ENCODE measurements at places on chromosomes 2 and 18.
A peak's percentile ranks its signal among the peaks of the same experiment; 100 is the strongest.

DNA sequence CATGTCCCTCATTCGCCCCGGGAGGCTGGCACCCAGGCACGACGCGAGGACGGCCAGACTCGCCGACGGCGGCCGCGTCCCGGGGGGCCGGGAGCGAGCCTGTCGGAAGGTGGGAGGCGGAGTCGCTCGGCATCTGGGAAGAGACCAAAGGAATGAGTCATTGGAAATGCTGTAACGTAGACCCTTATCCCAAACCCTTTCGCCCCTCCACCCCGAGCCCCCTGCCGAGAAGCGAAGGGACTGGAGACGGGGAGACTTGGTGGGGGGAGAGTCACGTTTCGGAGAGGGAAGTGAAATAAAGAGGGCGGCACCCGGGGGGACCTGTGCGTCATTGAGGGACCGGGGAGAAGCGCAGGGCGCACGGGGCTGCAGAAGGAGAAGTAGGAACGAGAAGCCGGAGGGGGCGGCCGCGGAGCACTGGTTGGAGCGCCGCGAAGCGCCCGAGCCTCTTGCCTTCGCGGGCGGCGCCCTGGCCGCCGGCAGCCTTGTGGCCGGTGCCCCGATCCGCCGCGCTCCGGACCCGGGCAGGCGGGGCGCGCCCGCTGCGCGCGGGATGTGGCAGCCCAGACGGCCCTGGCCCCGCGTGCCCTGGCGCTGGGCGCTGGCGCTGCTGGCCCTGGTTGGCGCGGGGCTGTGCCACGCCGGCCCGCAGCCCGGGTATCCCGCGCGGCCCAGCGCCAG, at the start of gene EMILIN2:
Gene EMILIN2, plus strand, starts transcription at position 371 of the 681 bp plus-strand sequence. Its CDS starts 183 bp downstream, at position 554.
- no peak for DNase-seq

- no peak for DNase-seq
Measured at GRCh38 chr18:8217051-8217564, 392.1 kb upstream of the RAB12 start.

- DNase-seq: peak; percentile 25
Measured at GRCh38 chr2:196066291-196067087, 2.1 kb downstream of the DNAH7 start.

- DNase-seq: no peak
Measured at GRCh38 chr2:34147780-34148179, 548.7 kb upstream of the FAM98A start.

GRCh38 chr2:120683081-120683480, 52.6 kb upstream of the GLI2 start:
- no peak for DNase-seq

- DNase-seq: no peak
Measured at GRCh38 chr2:86230961-86231360, 31.7 kb downstream of the MRPL35 start.

- peak; percentile 37 for DNase-seq
Measured at GRCh38 chr2:207836521-207837133, 66.9 kb upstream of the FZD5 start.

DNA sequence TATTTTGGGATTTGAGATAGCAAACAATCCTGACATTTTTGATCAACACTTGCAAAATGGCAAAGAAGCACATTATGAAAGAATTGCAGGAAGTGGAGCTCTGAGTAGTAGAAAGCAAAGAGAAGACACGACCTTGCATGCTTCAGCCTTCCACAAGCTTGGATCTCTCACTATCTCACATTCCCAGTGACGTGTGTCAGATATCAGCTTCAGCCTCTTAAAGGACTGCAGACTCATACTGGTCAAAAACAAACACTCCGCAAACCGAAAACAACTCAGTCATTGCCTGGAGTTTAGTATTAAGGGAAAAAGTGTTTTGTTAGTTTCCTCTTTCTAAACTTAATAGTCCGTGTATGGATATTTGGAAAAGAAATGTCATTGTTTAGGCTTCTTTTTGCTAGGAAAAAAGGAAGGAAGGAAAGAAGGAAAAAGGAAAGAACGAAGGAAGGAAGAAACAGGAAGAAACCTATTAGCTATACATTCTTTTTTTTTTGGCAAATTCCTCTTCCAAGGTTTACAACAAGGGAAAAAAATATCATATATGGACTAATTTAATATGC, 32.6 kb upstream of the SLC40A1 start:
- DNase-seq: peak; percentile 7

DNA sequence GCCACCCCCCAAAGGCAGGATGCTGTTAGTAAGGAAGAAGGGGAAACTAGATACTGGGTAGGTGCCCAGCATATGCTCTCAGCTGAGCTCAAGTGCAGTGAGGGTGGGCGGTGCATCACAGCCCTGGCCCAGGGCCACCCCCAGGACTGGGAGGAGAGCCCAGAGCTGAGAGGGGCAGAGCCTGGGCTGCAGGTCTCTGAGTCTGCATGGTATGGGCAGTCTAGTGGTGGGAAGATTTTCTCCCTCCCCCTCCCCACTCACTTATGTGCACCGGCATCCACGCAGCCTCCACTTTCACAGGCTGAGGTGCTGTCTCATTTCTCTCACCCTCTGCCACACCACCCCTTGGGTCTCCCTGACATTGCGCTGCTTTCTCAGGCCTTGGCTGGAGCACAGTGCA, 48.5 kb upstream of the CAB39 start:
- peak; percentile 48 for DNase-seq

DNA sequence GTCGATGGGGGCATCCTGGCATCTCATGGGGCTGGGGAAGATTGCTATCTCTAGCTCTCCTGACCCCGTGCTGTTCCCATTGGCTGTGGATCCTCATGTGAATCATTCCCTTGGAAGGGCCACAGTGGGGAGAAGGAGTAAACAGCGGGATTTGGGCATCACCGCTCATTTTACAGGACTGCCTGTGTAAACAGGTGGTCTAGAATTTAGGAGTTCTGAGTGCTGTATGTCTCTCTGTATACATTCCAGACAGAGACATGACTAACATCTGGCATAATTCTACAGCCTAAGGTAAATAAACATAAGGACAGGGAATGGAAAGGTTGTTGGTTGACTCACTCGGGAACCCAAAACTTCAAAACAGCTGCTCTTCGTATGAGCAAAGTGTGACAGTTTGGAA, 92.7 kb downstream of the COPS8 start:
- no peak for DNase-seq

GRCh38 chr2:16739778-16740581, 74.3 kb upstream of the CYRIA start:
- DNase-seq: no peak

DNA sequence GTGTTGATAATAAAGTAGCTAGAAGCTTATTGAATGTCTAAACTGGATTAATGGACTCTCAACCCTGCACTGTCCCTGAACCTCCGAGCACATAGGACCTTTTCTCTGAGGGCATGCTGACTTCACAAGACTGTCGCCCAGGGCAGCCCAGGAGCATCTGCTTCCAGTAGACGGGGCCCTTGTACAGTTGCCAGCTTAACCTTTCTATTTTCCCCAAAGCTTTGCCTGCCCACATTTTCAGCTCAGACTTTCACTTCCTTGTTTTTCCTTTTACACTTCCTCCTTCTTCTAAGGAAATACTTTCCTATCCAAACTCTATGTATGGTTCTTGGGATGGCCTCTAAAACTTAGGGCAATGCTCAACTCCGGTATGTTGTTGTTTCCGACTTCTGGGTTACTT, 1.3 kb downstream of the VWA3B start:
- peak; percentile 69 for DNase-seq

DNA sequence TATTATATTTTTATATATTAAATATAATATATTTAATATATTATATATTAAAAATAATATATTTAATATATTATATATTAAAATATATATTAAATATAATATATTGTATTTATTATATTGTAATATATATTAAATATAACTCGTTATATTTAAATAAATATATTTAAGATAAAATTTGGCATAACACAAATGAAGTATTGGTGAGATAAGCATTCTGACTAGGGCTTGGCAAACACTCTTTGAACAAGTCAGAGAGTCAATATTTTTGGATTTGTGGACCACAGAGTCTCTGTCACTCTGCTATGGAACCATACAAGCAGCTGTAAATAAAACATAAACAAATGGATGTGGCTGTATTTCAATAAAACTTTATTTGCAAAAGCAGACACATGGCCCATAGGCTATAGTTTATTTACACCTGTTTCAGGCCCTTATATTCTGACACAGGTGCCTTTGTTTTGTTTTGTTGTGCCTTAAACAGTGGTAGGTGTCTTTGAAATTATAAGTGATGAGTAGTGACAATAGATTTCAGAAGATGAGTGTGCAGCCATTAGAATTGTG, 190.1 kb downstream of the EPHA4 start:
- no peak for DNase-seq

DNA sequence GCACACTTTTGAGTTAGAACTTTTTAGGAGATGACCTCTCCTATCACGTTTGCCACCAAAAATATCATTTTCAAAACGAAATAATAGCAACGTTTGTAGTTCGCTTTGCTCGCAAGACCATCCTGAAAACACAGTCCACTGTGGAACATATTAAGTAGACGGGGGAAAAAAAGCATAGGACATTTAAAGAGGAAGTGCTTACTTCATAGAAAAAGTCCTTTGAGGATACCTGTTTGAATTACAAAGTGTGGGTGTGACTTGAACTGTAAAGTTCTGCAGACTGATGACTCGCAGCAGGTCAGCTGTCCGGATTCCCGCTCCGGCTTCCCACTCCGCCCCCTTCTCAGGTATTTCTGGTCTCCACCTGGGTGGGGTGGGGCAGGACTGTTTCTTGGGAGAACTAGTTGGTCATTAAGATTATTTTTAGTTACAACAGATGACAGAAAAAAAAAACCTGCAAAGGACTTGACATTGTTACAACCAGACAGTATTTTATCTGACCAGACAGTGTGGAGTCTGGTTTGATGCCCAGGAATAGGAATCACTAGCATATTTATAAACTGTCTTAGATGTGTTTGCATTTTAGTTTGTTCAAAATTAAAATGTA, 13.3 kb downstream of the CNOT11 start:
- no peak for DNase-seq

DNA sequence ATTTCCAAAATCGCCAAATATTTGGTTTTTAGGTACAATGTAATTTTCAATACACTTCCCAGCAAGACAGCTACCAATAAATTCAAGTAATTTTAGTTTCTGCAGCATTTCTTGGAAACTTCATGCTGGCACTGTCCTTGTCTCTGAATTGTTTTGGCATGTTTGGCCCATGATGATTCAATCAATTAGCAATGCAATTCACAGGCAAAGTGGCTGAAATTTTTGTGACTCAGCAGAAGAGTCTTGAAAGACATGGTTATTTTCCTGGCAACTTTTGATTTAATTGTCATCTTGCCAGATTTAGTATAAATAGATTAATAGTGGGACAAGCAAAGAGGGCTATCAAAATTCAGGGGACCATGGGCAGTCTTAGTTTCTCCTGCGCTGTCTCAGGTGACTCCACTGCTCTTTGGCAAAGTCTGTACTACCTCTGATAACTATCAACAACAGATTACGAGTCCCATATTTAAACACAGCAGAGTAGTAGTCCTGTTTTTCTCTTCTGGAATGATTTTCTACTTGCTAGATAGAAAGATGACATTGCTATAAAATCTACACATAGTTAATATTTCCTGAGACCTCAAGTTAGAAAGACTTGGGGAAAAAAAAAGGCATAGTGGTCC, 88.9 kb upstream of the CYP26B1 start:
- no peak for DNase-seq

- DNase-seq: no peak
Measured at GRCh38 chr2:182144041-182144775, 158.6 kb downstream of the PPP1R1C start.

GRCh38 chr18:21181766-21182165, 60.3 kb upstream of the GREB1L start:
- no peak for DNase-seq

DNA sequence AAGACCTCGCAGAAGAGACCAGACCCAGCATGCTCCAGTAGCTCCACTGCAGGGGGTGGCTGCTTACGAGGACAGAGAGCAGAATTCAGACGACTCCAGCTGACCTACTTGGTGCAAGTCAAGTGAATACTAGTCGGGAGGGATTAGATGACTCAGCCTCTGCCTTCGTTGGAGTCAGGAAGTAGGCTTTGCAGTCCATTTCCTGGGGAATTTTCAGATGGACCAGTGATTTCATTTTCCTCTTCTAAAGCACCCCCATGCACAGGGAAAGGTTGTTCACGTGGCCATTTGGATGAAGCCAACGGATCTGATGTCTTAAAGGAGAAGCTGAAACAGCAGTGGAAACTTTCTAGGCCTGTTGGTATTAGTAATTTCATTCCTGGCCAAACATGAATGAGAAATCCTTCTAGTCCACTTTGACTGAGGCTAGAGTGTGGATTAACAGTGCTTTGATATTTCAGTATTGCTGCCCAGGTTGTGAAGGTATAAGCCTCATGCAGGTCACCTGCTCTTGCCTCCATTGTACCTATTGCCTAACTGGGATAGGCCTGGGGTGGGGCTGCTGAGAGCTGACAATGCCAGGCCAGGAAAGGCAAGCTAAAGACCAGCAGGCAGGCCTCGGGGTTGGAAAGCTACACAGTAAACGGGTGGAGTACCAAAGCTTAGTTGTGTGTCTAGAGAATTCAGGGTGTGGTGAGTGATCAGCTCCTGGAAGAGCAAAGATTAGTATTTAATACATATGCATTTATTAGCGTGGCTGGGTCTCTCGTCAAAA, 117.6 kb upstream of the FOSL2 start:
- no peak for DNase-seq

DNA sequence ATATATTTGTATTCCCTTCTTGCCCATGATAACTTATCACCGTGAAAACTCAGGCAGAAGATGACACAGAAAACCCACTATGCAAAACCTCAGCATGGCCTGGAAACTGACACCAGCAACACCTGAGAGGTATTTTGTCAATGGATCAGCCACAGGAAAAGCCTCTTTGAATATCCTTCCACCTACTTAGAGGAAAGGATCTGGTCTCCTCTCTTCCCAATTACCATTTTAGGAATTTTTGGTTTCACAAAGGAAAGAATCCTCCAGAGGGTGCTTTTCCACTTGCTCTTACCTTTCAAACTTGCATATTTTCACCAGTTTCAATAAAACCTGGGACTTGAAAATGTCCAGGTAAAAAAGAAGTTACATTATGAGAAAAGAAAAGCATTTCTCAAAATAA, 20.0 kb upstream of the MEIS1 start:
- DNase-seq: no peak

GRCh38 chr2:112725545-112726457, 5.0 kb downstream of the NT5DC4 start:
- DNase-seq: no peak

GRCh38 chr18:75169411-75169810, 39.5 kb downstream of the PTGR3 start:
- DNase-seq: no peak
